ENCODE measurements at places on chromosomes 3 and 15.
A peak's percentile ranks its signal among the peaks of the same experiment; 100 is the strongest.

GRCh38 chr15:46556010-46556409, 921.2 kb downstream of the SQOR start:
- DNase-seq = no peak

- DNase-seq = no peak
Observed at GRCh38 chr15:39598186-39598850, 17.4 kb downstream of the THBS1 start.

- DNase-seq = peak; percentile 26
Observed at GRCh38 chr15:33310481-33311311, at the start of gene RYR3. RYR3 (plus strand) TSS chr15:33310967; CDS start chr15:33311046, 79 bp downstream.

- no peak for DNase-seq
Observed at GRCh38 chr3:143464850-143465249, 345.3 kb downstream of the CHST2 start.

DNA sequence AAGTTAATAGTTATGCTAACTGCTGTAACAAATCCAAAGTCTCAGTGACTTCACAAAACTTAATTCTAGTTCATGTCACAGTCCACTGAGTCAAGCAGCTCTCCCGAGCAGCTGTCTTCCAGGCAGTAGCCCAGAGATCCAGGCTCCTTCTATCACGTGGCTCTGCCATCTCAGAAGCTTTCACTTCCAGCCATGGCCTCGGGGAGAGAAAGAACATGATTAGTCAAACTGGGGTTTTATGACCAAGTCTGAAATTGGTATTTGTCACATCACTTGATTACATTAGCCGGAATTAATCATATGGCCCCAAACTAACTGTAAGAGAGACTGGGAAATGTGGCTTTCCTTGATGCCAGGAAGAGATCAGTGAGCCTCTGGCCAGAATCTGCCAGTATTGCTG, 70.2 kb upstream of the DGKG start:
- DNase-seq = no peak

DNA sequence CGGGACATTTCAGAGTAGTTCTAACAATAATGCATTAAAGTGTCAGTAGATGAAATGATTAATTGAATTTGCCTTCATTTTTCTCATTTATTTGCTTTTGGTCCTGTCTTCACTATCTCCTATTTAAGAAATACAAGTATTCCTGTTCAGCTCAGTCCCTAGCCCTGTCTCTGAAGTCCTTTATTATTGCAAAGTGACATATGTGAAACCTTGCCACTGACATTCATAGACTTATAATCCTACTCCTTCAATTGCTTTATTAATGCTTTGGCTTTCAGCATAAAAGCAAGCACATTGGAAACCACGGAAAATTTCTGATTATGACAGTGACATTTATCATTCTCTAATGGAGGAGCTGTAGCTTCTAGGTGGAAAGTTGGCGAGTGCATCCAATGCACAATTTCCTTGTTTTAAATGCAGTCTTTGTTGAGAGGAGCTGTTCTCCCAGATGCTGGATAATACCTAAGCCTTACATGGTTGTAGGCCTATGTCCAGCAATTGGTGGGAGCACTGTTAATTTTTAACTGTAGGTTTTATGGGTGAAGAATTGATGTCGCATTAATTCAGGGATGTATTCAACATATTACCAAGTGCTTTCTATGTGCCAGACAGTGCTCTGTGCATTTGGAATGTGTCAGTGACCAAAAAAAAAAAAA, 337.8 kb downstream of the FEZF2 start:
- no peak for DNase-seq

GRCh38 chr15:68492855-68493254, 60.9 kb upstream of the ITGA11 start:
- no peak for DNase-seq

DNA sequence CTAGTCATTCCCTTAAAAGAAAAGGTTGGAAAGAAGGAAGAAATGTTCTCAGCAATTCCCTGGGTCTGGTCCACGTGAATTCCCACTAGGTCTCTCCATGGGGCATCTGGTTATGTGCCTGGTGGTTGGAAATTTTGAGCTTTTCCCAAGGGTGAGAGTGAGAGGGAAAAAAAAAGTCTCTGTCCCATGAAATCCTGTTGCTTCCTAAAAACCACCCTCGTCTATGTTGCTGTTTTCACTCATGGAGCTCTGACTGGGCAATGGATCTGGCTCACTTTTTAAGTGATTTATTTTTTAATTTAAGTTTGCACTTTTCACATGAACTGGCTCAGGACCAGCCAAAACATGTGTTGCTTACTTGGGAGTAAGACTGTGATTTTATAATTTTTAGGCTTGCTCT, 190.1 kb downstream of the CHST2 start:
- DNase-seq = no peak

GRCh38 chr15:45606413-45606812, 19.2 kb downstream of the BLOC1S6 start:
- DNase-seq = no peak

GRCh38 chr15:86872782-86873181, 793.1 kb downstream of the AGBL1 start:
- no peak for DNase-seq
